ENCODE measurements at places on chromosomes 11 and 22.

DNA sequence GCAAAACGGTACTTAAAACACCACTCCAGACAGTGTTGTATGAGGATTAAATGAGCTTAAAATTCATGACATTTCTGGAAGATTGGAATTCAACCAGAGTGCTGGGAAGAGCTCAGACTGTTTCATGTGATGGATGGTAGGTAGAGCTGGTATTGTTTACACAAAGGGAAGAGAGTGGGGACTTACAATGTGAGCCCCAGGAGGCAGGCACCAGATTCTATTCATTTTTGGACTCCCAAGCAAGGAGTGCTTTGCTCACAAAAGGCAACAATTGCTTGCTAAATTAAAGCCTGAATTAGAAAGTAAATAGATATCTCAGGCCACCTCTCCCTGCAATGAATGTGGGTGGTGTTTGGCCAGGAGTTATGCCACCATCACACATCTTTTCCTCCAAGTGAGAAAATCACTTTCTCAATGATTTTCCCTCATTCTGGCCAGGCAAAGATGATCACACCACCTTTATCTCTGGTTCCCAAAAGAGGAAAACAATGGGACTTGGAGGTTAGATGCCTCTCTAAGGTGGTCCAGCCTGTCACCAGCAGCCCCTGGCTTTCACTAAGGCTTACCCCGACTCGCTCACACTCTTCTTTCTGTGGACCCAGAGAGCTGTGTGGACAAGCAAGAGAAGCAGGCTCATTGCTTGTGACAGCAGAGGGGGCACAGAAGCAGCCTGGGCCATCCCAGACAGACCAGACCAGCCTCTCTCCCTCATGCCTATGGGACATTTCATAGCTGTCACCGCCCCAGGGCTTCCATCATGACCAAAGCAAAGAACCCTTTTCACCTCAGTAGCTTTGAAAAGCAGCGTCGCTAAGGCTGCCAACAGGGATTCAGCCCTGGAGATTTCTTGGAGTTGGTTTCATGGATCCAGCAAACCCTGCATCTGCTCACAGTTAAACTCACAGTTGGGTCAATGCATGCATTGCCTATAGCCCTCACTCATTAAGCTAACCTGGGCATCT is 63.5 kb upstream of the DRD2 start:
- DNase-seq = no peak

GRCh38 chr11:10304495-10305261 is at the start of gene ADM:
TSS of gene ADM (plus strand) at chr11:10305073. CDS start at chr11:10305701, 628 bp downstream.
- peak; percentile 79 for DNase-seq

DNA sequence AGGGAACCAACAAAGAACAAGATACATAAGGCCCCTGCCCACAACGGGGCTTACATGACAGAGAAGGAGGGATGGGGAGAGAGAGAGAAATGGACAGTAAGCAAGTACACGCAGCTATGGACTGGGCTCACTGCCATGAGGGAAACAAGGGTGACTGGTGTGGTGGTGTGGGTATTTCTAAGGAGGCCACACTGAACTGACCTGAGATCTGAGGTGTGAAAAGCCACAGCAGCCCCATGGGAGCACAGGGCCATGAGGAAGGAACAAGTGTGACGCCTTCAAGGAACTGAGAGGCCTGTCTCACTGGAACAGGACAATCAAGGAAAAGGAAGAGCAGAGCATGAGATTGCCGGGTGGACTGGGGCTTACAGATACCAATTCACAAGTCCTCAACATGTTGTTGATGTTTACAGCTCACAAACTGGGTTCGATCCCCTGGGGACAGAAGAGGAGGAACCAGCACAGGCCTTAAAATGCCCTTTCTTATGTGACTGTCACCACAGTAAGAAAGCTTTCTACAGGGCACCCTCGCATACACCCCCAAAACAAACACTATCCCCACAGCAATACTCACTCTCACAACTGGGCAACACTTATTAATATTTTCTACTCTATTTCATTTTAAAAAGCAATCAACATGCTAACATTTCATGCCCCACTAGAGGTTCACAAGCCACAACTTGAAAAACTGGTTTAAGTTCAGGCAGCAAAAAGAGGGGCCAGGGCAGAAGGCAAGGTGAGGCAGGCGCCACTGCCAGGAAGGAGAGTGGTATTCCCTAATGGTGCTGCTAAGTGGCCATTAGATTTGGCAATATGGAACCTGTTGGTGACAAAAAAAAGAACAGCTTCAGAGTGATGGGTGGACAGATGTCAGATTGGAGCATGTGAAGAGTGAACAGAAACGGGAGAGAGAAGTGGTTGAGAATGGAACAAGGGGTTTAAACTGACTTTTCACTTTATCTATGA is 39.1 kb downstream of the TCIRG1 start:
- DNase-seq = peak; percentile 39

DNA sequence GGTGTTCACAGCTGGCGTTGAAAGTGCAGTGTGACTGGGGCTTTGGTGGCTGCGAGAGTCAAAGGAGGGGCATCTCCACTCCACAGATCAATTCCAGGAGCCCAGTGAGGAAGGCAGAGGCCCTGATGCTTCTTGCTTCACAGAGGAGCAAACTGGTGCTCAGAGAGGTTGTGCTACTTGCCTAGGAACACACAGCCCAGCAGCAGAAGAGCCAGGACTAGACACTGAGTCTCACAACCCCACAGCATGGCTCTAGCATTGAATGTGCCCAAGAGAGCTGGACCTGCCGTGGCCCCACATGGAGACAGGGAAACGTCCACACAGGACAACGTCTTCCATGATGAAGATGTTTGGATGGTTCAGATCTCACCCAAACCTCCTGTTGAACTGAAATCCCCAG is 33.3 kb downstream of the LINC01488 start:
- DNase-seq = no peak

DNA sequence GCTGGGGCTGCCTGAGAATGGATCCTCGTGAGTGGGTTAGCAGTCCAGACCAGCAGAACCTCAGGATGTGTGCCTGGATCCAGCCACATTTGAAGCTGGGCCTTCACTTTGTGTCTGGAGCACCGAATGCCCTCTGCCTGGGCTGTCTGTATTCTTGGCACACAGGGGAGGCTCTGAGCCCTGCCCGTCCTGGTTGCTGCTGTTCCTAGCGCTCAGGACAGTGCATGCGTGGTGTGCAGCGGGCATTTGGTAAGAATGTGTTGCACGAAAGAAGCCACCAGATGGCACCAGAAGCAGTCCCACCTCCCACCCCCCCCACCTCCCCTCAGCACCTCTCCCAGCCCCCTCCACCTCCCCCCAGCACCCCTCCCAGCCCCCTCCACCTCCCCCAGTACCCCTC is 4.1 kb upstream of the MAPK11 start:
- DNase-seq = peak; percentile 77

GRCh38 chr11:119460582-119460981 is 37.6 kb upstream of the THY1 start:
- no peak for DNase-seq

GRCh38 chr11:36376888-36377758 is 81.0 kb downstream of the PRR5L start:
- DNase-seq = no peak

DNA sequence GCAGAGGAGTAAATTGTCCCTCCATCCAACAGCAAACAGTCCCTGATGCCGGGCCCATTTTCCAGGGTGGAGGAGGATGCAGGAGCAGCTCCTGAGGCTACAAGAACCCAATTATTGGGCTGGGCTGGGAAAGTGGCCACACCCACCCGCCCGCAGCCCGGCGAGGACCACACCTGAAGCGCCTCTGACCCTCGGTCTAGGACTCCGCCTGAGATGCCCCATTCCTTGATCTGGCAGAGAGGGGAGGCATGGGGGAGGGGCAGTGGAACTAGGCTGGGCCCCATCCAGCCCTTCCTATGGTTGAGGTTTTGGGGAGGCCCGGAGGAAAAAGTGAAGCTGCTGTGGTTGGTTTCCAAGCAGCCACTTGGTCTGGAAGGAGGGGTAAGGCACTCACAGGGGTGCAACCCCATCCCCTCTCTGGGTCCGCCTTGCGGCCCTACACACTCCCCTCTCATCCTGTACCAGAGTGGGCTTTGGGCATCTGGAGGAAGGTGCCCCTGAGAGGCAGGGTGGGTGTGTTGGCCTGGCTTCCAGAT is 2.4 kb upstream of the LGALS1 start:
- no peak for DNase-seq

DNA sequence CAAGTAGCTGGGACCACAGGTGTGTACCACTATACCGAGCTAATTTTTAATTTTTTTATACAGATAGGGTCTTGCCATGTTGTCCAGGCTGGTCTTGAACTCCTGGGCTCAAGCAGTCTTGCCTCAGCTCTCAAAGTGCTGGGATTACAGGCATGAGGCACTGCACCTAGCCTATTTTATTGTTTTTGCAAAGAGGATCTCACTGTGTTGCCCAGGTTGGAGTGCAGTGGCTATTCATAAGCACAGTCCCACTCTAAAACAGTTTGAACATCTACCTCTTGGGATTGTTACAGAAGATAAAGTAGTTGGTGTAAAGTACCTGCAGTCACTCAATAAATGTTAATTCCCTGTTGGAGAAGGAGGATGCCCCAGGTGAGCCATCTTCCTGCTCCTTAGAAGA is 29.1 kb downstream of the XRCC6 start:
- DNase-seq = no peak

DNA sequence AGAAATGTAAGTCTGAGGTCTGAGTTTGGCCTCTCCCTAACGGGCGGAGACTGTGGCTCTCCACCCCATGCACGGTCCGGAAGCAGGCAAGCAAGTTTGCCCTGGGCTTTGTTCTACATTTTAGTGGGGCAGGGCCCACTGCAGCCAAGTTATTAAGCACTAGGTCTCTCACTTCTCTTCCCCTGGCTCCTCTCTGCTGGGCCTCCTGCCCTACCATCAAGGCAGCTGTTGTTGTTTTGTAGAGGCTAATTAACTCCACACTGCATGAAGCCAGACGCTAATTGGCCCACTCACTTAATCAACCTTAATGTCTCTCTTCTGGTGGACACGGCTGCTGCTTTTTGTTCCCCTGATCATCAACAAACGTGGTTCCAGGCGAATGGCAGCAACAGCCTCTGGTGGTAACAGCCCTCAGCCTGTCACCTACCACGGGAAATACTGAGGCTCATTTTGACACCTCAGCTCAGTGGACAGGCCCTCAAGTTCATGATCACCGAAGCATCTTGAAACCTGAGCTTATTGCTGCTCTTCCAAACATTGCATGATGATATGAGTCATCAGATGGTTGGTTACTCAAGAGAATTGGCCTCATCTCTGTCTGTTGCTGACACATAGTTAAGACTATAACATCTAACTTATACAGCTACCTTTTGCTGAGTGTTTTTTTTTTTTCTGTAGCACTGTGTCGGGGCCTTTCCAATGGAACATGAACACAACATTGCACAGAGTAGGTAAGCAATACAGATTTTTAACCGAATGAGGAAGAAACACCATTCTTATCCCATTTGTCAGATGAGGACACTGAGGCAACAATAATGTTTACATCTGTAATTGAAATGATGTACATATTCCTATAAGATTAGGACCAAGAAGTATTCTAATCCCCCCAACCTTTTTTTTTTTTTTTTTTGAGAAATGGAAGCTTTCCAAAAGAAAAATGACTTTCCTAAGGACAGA is 20.8 kb upstream of the LMO2 start:
- peak; percentile 21 for DNase-seq

GRCh38 chr22:43948836-43949406 is 6.3 kb upstream of the SAMM50 start:
- DNase-seq = no peak

DNA sequence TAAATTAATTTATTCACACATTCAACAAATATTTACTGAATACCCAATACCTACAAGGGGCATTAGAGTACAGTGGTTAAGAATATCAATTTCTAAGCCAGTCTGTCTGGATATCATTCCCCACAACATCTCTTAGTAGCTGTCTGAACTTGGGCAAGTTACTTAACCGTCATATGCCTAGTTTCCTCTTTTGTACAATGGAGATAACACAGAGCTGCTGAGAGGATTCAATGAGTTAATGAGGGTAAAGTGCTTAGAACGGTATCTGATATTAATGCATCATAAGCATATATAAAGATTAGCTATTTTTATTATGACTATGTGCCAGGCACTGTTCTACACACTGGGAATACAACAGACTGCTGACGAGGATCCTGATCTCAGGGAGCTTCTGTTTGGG is 116.4 kb downstream of the APOL5 start:
- DNase-seq = no peak

DNA sequence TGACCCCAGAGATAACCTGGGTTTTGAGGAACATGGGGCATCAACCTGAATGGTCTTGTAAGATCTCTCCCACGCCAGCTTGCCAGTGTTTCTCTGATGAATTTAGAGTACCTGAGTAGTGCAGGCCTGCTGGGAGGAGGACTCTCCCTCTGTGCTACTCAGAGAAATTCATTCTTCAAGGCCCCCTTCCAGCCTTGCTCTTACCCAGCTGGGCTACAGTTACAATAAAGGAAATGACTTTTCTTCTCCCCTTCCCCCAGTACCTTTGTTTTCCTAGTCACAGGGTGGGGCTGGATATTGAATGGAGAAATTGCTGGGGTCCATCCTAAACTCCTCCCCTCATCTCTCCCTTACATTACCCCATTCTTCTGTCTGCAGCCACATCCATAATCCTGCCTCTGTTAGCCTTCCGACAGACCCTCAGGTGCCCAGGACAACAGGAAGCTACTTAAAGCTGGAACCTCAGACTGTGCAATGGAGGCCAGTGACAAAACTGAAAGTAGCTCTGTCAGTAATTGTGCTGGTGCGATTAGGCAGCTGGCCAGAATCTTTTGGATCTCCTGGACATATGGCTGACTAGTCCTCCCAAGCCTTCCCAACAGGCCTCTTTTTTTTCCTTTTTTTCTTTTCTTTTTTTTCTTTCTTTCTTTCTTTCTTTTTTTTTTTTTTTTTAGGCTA is 17.4 kb downstream of the LIMK2 start:
- DNase-seq = no peak

DNA sequence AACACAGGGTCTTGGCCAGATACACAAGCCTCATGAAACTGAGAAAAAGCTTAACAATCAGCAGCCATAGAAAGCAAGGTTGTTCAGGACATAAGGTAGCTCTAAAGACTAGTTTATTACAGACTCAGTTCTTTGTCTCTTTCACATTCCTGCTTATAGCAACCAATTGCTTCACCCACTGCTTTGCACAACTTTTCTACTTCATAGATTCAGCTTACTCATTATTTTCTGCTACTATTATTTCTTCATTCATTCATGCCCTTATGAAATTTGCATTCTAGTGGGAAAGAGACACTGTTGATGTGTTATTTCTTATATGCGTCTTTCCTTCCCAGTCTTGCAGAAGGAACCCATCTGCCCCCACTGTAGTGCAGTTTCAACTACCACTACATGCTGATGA is 4.7 kb downstream of the CCDC34 start:
- no peak for DNase-seq

- no peak for DNase-seq
Observed at GRCh38 chr11:59730896-59731565, 17.4 kb upstream of the OR10V1 start.

DNA sequence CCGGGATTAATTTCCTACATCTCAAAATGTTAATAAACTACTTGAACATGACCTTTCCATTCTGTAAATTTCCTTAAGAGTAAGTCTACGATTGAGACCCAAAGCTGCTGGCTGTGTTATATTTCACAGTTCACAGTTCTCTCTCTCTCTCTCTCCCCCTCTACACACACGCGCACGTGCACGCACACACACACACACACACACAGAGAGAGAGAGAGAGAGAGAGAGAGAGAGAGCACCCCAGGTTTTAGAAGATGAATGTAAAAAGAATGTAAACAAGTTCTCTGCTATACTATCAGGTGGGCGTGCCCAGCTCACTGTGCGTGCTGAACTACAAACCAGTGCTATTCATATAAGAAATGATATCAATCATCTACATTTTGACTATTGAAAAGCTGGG is 3.3 kb downstream of the BDNF start:
- DNase-seq = no peak

All from T47D (cell line).